ENCODE measurements at places on chromosomes 2 and 18. TPM values are rescaled to one million over a fixed set of nuclear protein-coding genes. Genes with fewer than 3 reads are reported as not detected.

CCDC68 gene
- not detected for total RNA-seq

- H3K27ac ChIP-seq: peak overlapping the region; percentile 53
- no peaks in the 10 kb centered on the region for H3K36me3 ChIP-seq
- no peak for DNase-seq
- peaks cover 15% of the 10 kb centered on the region for H3K4me1 ChIP-seq
These were observed 1.1 kb upstream of the MBOAT2 start for GRCh38 chr2:9004338-9005204.

RAB27B gene
- total RNA-seq: 3.5 TPM

- no peak for DNase-seq
- no peaks in the 10 kb centered on the region for H3K36me3 ChIP-seq
- H3K27ac ChIP-seq: no peak overlapping the region
- no peak overlapping the region for H3K4me3 ChIP-seq
- H3K4me1 ChIP-seq: peaks cover 3% of the 10 kb centered on the region
These were observed 242.2 kb downstream of the LOXHD1 start for GRCh38 chr18:46414863-46415262.

SOX11 gene
- total RNA-seq: not detected

DNA sequence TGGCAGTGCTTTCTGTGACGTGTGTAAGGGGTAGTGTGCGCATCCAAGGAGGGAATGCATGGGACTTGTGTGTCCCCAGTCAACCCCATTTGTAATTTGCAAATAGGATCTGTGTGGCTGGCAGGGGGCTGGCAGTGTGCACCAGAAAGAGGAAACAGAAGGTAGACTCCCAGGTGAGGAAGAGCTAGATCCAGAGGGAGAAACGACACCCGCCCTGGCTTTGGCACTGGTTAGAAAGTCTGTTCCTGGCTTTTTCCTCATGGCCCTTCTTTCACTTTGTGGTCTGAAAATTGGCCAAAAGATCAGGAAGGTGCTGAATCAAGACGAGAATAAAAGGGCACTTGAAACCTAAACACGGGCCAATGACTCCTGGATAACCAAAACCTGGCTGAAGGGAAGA is 33.3 kb downstream of the PRKCE start:
- peaks cover under 1% of the 10 kb centered on the region for H3K36me3 ChIP-seq
- no peak overlapping the region for H3K27ac ChIP-seq
- H3K4me1 ChIP-seq: peaks cover 17% of the 10 kb centered on the region
- no peak overlapping the region for H3K4me3 ChIP-seq
- no peaks in the 10 kb centered on the region for H3K27me3 ChIP-seq

GRCh38 chr2:151627353-151627752 is 106.9 kb downstream of the NEB start:
- no peaks in the 10 kb centered on the region for H3K36me3 ChIP-seq
- peaks cover 2% of the 10 kb centered on the region for H3K4me1 ChIP-seq
- no peak overlapping the region for H3K4me3 ChIP-seq

GRCh38 chr2:60259781-60260180 is 293.7 kb downstream of the BCL11A start:
- H3K36me3 ChIP-seq: no peaks in the 10 kb centered on the region
- no peak overlapping the region for H3K4me3 ChIP-seq
- peaks cover 4% of the 10 kb centered on the region for H3K27me3 ChIP-seq
- DNase-seq: no peak

DNA sequence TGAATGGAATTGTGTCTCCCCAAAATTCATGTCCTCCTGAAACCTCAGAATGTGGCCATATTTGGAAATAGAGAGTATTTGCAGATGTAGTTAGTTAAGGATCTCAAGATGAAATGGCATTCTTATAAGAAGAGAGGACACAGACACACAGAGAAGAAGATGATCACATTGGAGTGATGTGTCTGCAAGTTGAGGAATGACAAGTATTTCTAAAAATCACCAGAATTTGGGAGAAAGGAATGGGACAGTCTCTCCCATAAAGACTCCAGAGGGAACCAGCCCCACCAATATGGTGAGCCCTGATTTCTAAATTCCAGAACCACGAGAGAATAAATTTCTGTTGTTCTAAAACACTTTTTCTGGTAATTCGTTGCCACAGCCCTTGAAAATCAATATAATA is 166.3 kb downstream of the C1D start:
- no peak overlapping the region for H3K4me3 ChIP-seq
- no peak overlapping the region for H3K27ac ChIP-seq
- H3K36me3 ChIP-seq: no peaks in the 10 kb centered on the region
- H3K27me3 ChIP-seq: peaks cover 18% of the 10 kb centered on the region

DNA sequence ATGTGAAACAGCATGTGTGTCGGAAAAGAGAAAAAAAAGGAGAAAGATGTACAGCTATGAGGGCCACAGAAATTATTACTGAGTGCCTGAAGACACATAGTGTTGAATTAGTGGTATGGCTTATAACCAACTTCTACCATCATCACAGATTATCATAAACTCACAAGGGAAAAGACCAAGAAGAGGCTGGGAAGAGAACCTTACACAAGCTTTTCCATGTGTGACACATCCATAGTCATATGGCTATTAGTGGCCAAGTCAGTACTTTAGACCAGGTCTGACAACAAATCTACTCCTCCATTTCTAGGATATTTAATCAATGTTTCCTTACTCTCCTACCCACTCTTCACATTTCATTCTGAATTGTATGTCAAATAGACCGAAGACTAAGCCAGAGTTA is 3.5 kb upstream of the GALNT5 start:
- no peak overlapping the region for H3K27ac ChIP-seq
- H3K27me3 ChIP-seq: peaks cover 6% of the 10 kb centered on the region
- H3K36me3 ChIP-seq: no peaks in the 10 kb centered on the region
- H3K4me1 ChIP-seq: no peaks in the 10 kb centered on the region
- no peak for DNase-seq

RFTN2 gene
- total RNA-seq: 0.05 TPM

ELOA2 gene
- not detected for total RNA-seq

DNA sequence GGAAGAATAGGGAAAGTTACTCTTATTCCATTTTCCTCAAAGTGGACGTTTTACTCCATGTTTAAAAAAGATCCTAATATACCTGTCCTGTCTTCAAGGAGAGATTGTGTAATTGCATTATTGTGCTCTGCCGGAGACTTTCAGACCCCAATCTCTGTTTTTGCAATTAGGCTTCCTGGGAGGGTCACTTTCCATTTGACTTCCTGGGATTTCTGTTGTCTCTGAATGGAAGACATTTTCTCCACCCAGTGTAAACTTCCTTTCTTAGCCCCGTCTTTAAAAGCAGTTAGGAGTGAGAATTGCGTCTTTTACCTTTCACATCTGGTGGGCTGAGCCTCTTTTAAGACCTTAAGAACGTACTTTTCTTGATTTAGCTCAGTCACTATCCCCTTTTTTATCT is 63.0 kb downstream of the ZNF532 start:
- no peak overlapping the region for H3K4me3 ChIP-seq
- H3K36me3 ChIP-seq: no peaks in the 10 kb centered on the region
- H3K27ac ChIP-seq: peak overlapping the region; percentile 59
- H3K4me1 ChIP-seq: no peaks in the 10 kb centered on the region
- peaks cover 37% of the 10 kb centered on the region for H3K27me3 ChIP-seq

VWA3B gene
- total RNA-seq: not detected

DNA sequence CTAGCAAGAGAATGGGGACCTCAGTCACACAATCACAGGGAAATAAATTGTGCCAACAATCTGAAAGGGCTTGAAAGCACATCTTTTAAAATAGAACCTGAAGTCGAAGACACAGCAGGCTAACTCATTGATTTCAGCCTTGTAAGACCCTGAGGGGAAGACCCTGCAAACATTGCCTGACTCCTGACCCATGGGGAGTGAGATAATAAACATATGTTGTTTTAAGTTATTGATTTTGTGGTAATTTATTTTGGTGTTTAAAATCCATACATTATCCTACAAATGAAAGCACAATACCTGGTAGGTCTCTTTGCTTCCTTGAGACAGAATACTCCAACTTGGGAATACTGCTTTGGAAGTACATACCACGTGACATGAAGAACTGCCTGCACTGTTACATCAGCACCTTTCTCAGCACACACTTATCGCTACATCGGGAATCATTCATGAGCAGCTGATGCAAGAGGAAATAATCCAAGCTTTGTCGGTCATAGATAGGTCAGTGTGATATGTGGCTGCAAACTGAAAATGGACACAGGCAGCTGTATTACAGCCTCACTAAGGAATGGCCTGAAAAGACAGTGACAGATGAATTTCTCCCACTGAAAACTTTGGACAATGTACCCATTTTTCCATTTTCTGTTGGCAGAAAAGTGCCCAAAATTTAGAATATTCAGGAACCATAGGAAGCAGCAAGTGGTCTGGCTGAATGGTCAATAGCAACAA is 494.5 kb upstream of the MAP2 start:
- no peaks in the 10 kb centered on the region for H3K36me3 ChIP-seq
- no peak overlapping the region for H3K27ac ChIP-seq
- H3K4me3 ChIP-seq: no peak overlapping the region

CFAP65 gene
- not detected for total RNA-seq

GRCh38 chr2:220432645-220433044 is 805.2 kb downstream of the SLC4A3 start:
- no peaks in the 10 kb centered on the region for H3K27me3 ChIP-seq
- H3K36me3 ChIP-seq: no peaks in the 10 kb centered on the region
- no peak overlapping the region for H3K4me3 ChIP-seq
- no peaks in the 10 kb centered on the region for H3K4me1 ChIP-seq

DNA sequence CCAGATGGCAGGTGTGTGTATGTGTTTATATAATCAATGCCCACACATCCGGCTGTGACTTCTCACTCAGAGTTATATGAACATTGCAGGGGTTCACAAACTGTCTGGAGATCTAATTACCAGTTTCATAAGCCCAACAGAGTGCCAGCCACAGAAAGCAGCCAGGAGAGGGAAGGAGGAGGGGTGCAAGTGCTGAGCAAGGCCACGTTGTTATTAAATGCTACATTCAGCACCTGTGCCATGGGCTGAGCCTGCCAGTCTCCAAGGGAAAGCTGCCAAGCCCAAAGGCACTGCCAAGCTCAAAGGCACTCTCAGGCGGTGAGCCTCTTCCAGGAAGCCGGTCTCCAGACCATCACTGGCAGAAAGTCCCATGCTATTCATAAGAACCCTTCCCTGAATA is 17.4 kb downstream of the XDH start:
- peaks cover 5% of the 10 kb centered on the region for H3K36me3 ChIP-seq
- DNase-seq: no peak
- no peak overlapping the region for H3K4me3 ChIP-seq
- peaks cover 28% of the 10 kb centered on the region for H3K27me3 ChIP-seq
- peaks cover 2% of the 10 kb centered on the region for H3K4me1 ChIP-seq

DNA sequence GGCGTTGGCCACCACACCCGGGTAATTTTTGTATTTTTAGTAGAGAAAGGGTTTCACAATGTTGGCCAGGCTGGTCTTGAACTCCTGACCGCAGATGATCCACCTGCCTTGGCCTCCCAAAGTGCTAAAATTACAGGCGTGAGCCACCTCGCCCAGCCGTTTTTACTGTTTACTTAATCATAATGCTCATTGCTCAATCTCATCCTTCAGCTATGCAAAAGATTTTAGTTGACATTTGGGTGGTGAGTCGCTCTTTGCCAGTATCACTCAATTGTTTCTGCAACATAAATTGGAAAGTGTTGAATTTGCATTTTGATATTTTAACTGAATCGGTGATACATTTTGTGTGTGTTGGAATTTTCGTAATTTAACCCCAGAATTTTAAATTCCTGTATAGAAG is 7.8 kb upstream of the ZNF532 start:
- peaks cover 40% of the 10 kb centered on the region for H3K27me3 ChIP-seq
- no peaks in the 10 kb centered on the region for H3K4me1 ChIP-seq
- H3K4me3 ChIP-seq: no peak overlapping the region
- H3K27ac ChIP-seq: no peak overlapping the region
- no peak for DNase-seq

- no peaks in the 10 kb centered on the region for H3K4me1 ChIP-seq
- peaks cover 13% of the 10 kb centered on the region for H3K27me3 ChIP-seq
- H3K27ac ChIP-seq: no peak overlapping the region
These were observed 325.1 kb upstream of the TANK start for GRCh38 chr2:160835166-160835565.

- no peak overlapping the region for H3K27ac ChIP-seq
- DNase-seq: no peak
- no peaks in the 10 kb centered on the region for H3K36me3 ChIP-seq
- H3K4me1 ChIP-seq: peaks cover 17% of the 10 kb centered on the region
- H3K27me3 ChIP-seq: peaks cover 77% of the 10 kb centered on the region
- no peak overlapping the region for H3K4me3 ChIP-seq
These were observed 246.8 kb downstream of the CDH20 start for GRCh38 chr18:61580046-61580445.

DNA sequence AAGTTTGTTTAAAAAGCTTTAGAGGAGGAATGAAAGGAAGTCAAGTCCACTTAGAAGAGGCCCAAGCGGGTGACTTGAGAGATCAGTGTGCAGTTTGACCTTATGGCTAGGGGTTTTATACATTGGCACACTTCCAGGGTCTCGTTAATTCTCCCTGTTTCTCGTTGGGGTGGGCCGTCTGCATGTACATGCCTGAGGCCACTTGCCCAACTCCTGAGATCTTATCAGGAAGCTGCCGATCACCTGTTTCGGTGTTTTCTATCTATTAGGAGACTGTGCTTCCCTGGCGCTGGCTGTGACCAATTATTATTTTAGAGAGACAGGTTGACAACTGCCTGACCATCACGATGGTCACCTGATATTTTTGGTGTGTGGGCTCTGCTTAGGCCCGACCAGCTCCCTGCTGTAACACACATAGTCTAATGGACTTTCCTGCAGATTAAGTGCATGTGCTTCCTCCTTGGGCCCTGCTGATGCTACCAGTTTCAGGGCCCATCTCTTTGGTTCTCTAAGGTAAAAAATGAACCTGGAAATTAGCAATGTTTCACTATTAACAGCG is 31.0 kb upstream of the MSH6 start:
- no peak for DNase-seq
- peak overlapping the region; percentile 49 for H3K4me3 ChIP-seq
- peaks cover 7% of the 10 kb centered on the region for H3K4me1 ChIP-seq
- H3K27ac ChIP-seq: peak overlapping the region; percentile 88
- no peaks in the 10 kb centered on the region for H3K27me3 ChIP-seq
- H3K36me3 ChIP-seq: no peaks in the 10 kb centered on the region

TCF23 gene
- total RNA-seq: not detected

GRCh38 chr2:200077210-200077650 is 121.8 kb downstream of the MAIP1 start:
- H3K4me3 ChIP-seq: no peak overlapping the region
- no peaks in the 10 kb centered on the region for H3K36me3 ChIP-seq
- peaks cover 2% of the 10 kb centered on the region for H3K4me1 ChIP-seq
- H3K27ac ChIP-seq: no peak overlapping the region
- peaks cover 23% of the 10 kb centered on the region for H3K27me3 ChIP-seq

GRCh38 chr2:12278217-12278750 is 438.5 kb upstream of the TRIB2 start:
- no peaks in the 10 kb centered on the region for H3K27me3 ChIP-seq
- no peak for DNase-seq
- no peak overlapping the region for H3K27ac ChIP-seq

- H3K27ac ChIP-seq: no peak overlapping the region
- DNase-seq: no peak
- peaks cover 5% of the 10 kb centered on the region for H3K4me1 ChIP-seq
- no peaks in the 10 kb centered on the region for H3K27me3 ChIP-seq
- H3K4me3 ChIP-seq: no peak overlapping the region
- H3K36me3 ChIP-seq: no peaks in the 10 kb centered on the region
These were observed 82.6 kb downstream of the TPO start for GRCh38 chr2:1495676-1496358.

All from T-helper 17 cell (primary cell).